ENCODE measurements at places on chromosomes 3 and 15. TPM values are rescaled to one million over a fixed set of nuclear protein-coding genes. Genes with fewer than 3 reads are reported as not detected.

DNA sequence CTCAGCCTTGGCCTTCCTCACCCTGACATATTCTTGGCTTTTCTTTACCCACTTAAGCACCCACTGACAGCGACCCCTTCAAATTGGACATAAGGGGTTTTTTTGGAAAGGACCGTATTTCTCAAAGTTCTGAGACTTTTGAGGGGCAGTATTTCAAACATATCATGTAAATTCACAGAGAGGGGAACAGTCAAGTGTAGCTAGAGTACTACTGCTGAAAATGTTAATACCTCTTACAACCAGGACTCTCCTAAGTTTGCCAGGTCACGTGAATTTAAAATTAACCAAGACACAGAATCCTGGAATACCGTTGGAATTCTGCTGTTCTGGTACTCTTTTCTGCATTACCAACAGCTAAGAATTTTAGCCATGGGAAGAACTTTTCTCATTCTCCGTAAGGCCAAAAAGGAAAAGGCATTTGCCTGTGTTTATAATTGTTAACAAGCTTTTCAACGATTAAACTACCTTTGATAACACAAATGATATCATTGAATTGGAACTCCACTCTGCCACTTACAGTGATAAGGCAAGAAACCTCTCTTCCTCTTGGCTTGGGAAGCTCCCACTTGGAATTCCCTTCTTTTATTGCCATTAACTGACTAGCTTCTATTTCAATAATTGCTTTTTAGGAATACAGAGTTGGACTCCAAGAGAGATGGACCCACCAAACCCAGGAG is 597 bp upstream of the GBE1 start:
- H3K4me1 ChIP-seq = peaks cover 4% of the 10 kb centered on the region
- H3K27ac ChIP-seq = peak overlapping the region; percentile 94
- peak overlapping the region; percentile 74 for H3K4me3 ChIP-seq
- H3K27me3 ChIP-seq = no peaks in the 10 kb centered on the region

DNA sequence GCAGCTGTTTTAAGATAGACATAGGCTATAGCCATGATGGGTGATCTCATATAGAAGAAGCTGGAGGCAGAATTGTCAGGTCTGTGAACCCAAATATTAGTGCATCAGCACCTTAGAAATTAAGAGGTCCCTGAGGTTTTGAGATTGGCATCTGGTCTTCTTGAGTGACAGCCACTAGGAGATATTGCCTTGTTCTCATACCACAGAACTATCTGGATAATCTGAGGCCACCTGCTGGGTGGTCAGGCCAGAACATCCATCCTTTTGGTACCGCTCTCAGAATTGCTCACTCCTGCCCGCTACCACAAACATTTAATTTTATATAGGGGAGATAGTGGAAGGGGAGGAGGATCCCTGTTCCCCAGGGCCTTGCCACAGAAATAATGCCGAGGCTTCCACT is 210.6 kb upstream of the ZPLD1 start:
- no peak overlapping the region for H3K4me3 ChIP-seq
- no peaks in the 10 kb centered on the region for H3K27me3 ChIP-seq
- DNase-seq = peak; percentile 57

DNA sequence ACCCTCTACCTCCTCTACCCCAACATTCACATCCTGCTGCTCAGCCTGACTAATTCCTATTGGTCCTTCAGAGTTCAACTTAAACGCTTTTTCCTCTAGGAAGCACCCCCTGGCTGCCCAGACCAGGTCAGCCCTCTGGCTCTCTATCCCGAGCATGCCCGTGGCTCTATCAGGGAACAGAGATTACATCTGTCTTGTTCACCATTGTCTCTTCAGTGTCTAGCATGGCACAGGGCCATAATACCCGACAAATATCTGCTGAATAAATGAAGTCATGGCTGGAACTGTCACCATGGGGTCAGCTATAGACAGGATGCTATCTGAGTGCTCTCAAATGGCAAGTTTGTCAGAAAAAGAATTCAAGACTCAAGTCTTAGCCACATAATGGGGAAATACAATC is 296.9 kb upstream of the CHRNA7 start:
- no peak for DNase-seq
- H3K4me1 ChIP-seq = no peaks in the 10 kb centered on the region
- no peak overlapping the region for H3K4me3 ChIP-seq
- no peaks in the 10 kb centered on the region for H3K36me3 ChIP-seq

Gene SLC2A2
- total RNA-seq = 2.5 TPM

Gene LCTL
- total RNA-seq = not detected

Measured in Peyer's patch (tissue), 4 donors.